ENCODE measurements at places on chromosomes 6 and 20. TPM values are rescaled to one million over a fixed set of nuclear protein-coding genes. Genes with fewer than 3 reads are reported as not detected.

PTGIS gene
- 1.1 TPM for total RNA-seq

GPX5 gene
- total RNA-seq, result not detected

OPN5 gene
- not detected for total RNA-seq

ACSS1 gene
- 44.6 TPM for total RNA-seq

COL11A2 gene
- total RNA-seq, result 2.3 TPM

BCKDHB gene
- 16.4 TPM for total RNA-seq

TSPO2 gene
- not detected for total RNA-seq

Measured in spleen (tissue), 13 donors.